Right cardiac atrium (tissue), 5 donors: ENCODE measurements at places on chromosomes 13 and 19. TPM values are rescaled to one million over a fixed set of nuclear protein-coding genes. Genes with fewer than 3 reads are reported as not detected.

NCAN gene
- total RNA-seq: not detected

GNA15 gene
- 1.8 TPM for total RNA-seq

DIS3 gene
- total RNA-seq: 15.2 TPM

- DNase-seq: no peak
Measured at GRCh38 chr13:36031490-36031889, 99.7 kb downstream of the DCLK1 start.

DNA sequence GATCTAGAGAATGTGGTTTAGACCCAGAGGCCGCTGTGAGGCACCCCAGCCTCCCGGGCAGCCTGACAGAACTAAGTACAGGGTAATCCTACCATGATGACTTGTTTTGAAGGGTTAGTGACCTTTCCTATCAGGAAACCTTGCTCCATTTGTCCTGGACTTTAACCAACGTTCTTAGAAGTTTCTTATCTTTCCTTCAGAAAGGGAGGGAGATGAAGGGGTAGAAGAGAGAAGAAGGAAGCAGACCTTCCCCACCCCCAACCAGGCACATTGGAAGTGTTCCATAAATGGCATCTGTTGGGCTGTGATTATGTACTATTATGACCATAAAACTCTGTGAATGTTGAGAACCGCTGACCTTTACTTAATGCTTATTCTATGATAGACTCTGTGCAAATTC, 184.2 kb downstream of the OXGR1 start:
- DNase-seq: no peak

DNA sequence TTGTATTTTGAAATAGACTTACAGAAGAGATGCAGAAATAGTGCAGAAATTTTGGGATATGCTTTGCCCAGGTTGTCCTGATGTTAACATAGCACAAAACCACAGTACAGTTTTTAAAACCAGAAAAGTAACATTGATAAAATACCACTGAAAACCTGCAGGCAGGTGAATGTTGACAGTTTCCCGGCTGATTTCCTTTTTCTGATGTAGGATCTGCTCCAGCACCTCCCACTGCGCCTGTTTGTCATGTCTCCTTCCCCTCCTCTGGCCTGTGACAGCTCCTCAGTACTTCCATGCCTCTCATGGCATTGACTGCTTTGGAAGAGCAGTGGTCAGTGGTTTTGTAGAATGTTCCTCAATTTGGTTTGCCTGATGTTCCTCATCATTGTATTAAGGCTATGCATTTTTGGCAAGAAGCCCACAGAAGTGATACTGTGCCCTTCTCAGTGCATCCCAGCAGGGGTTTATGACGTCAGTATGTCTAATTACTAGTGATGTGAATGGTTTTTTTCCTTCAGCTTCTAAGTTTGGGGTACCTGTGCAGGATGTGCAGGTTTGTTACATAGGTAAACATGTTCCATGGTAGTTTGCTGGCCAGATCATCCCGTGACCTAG, 31.0 kb downstream of the TDRD12 start:
- DNase-seq: no peak

DNA sequence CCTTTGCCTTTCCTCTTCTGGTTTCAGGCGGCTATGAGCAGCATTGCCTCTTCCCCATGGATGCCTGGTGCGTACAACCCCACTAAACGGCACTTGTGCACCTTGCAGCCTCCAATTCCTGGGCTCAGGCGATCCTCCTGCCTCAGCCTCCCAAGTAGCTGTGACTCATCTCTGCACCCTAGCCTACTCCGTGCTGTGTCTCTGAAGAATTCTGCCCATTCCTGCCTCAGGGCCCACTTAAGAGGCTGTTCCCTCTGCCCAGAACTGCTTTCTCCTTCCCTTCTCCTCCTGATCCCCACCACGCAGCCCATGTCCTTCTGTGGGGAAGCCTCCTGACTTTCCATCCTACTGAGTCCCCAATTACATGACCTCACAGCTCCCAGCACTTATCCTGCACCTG, 142.2 kb upstream of the ZNF507 start:
- DNase-seq: no peak

DNA sequence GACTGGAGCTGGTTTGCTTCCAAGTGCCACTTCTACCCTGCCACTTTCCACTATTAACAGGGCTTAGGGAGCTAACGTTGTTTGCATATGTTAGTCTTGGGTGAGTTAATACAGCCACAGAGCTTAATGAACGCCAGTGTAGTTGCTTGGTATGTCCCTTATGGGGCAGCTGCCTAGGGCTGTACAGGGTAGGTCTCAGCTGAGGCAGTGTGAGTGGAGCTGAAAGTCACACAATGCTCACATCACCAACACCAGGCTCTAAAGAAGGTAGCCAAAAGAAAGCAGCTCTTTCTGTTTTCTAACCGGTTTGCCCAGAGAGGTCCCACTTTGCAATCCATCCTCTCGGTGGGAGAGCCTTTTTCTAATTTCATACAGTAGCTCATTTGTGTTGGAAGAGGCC, 186.2 kb downstream of the RGCC start:
- DNase-seq: no peak

GRCh38 chr13:42275098-42275471, 3.1 kb downstream of the AKAP11 start:
- no peak for DNase-seq

GRCh38 chr13:109983447-109983846, 197.1 kb upstream of the IRS2 start:
- DNase-seq: no peak

DNA sequence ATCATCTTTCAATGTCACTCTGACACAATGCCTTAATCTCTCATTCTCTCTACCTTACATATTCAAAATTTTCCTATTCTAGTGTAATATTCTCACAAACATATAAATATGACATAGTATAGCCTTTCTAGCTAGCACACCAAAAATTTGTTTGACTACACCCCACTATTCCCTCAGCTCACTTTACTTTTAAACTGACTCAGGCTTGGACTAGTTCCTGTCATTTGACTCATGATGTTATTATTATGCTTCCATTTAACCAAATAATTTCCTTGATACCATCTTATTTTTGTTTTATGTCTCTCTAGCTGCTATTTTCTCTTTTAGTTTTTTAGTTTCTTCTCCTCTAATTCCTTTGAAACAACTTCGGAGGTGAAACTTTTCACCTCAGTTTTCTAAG, 1745.6 kb upstream of the PCDH20 start:
- no peak for DNase-seq

DNA sequence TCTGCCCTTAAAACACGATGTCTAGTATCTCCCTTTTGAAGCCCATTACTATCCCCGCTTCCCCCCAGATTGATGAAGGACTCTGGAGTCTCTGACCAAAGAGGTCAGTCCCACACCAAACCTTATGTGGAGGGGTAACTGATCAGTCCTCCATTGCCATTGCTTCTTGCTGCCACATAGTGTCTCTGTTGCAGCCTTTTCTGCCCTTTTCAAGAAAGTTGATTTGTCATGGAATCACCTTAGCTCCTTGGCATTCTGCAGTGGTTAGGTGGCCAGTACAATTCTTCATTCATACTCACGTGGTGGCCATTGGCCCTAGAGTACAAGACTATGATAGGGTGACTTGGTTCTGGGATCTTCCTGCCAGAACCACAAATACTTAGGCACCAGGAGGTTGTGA, 8.4 kb upstream of the HTR2A start:
- DNase-seq: no peak

GRCh38 chr19:53156850-53157249, 2.0 kb downstream of the ZNF347 start:
- no peak for DNase-seq
